ENCODE measurements at places on chromosomes 2 and 18. TPM values are rescaled to one million over a fixed set of nuclear protein-coding genes. Genes with fewer than 3 reads are reported as not detected.

The TM4SF20 gene
- total RNA-seq = not detected

The REG1B gene
- total RNA-seq = not detected

The MROH2A gene
- not detected for total RNA-seq

The VAMP8 gene
- total RNA-seq = 103 TPM

The RPE gene
- 61.9 TPM for total RNA-seq

The TFPI gene
- 0.13 TPM for total RNA-seq

The ABCG8 gene
- not detected for total RNA-seq

The UGT1A9 gene
- 0.19 TPM for total RNA-seq

The BCL11A gene
- not detected for total RNA-seq

The IL1B gene
- not detected for total RNA-seq

The VWC2L gene
- total RNA-seq = not detected

The ASNSD1 gene
- 76.7 TPM for total RNA-seq

The BMP10 gene
- total RNA-seq = not detected

The FOXD4L1 gene
- 0.11 TPM for total RNA-seq

The ERMN gene
- total RNA-seq = 1.8 TPM

The TMEM198 gene
- total RNA-seq = 5.1 TPM

The APLF gene
- total RNA-seq = 3.5 TPM

The ST8SIA5 gene
- total RNA-seq = not detected

The CLHC1 gene
- total RNA-seq = 7.0 TPM

The POMC gene
- 5.2 TPM for total RNA-seq

The NCKAP5 gene
- total RNA-seq = not detected

The C2orf78 gene
- total RNA-seq = 0.08 TPM

The ALK gene
- total RNA-seq = not detected

The COL4A4 gene
- 0.26 TPM for total RNA-seq

The SLC5A7 gene
- total RNA-seq = not detected

The UGGT1 gene
- total RNA-seq = 36.5 TPM

The SERPINB10 gene
- not detected for total RNA-seq

The TUBA4B gene
- total RNA-seq = not detected

The CPLX4 gene
- not detected for total RNA-seq

The UGT1A8 gene
- not detected for total RNA-seq

The OTX1 gene
- total RNA-seq = not detected

The TCF23 gene
- not detected for total RNA-seq

The THSD7B gene
- total RNA-seq = not detected

The MAB21L4 gene
- not detected for total RNA-seq

All from activated T-helper 17 cell treated with anti-CD3 and anti-CD28 coated beads, Interleukin-2, amount 50 U/mL, for 72 hours (primary cell).